Bone marrow (tissue), 2 donors: ENCODE measurements at places on chromosomes 4 and X.

- DNase-seq = no peak
Measured at GRCh38 chr4:177070533-177071058, 239.1 kb upstream of the NEIL3 start.

GRCh38 chrX:65828599-65828998 lies 161.1 kb downstream of the MSN start:
- DNase-seq = no peak

GRCh38 chr4:8579526-8580320 lies 469 bp upstream of the GPR78 start:
- DNase-seq = no peak

DNA sequence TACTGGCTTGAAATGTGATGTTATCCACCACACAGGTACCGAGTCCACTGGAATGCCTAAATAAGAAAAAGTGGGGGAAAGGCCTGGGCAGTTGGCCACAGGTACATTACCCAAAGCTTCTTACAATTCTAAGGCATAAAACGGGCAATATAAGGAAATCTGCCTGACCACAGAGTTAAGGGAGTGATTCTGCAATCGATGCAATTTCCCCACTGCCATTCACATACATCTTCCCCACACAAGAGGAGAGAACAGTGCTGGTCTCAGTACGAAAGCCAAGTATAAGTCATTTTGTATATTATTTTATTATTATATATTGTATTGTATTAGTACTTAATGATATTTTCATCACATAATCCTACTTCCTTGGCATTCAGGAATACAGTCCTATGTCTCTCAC lies 30.6 kb downstream of the RFC1 start:
- DNase-seq = no peak

DNA sequence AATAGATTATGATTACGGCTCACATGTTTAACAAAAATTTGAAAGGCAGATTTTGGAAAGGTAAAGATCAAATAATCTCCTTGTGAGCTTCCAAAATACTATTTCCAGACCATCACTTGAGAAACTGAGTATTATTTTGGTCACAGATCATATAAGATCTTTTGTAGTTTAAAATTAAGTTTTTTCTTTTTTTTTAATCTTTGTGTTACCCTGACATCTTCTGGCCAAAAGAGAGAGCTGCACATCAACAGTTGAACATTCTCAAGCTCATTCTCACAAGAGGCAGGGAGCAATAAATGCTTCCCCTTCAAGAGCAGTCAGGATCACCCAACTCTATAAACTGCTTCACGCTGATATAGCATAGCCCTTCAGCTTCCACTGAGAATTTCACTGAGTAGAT lies 15.9 kb downstream of the TMEM192 start:
- no peak for DNase-seq

- DNase-seq = no peak
Measured at GRCh38 chr4:75985116-75985515, 5.6 kb downstream of the SDAD1 start.

DNA sequence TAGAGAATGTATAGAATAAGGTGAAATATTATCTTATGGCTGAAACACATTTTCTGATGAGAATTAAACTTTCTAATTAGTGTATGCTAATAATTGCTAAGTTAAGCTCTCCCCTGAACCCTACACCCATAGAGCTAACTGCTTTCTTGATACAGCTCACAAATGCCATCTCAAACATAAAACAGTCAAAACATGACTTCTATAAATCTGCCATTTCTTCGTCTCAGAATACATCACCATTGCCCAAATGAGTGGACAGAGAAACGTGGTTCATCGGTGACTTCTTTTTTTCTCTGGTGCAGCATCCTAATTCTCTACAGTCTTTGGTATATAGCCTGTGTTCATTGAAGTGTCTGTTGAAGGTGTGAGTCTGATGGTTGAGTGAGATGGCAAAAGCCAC lies 554.6 kb downstream of the NLGN4X start:
- no peak for DNase-seq

GRCh38 chr4:162839814-162840213 lies 326.9 kb downstream of the NAF1 start:
- no peak for DNase-seq

DNA sequence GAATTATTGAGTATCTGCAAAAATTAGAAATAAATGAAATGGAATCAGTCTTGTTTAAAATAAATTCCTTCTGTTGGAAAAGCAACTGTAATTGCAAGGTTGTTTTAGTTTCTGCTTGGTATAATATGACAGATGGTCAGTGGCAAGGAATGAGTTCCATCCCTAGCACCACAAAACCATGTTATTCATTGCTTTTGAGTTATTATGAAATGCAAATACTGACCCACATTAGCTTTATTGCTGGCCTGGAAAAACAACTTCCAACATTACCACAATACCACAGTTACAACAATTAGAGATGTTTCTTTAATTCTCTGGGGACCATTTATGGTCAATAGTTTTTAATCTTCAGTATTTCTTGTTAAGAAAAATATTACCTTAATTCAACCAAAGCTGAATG lies 194.4 kb downstream of the TMA16 start:
- DNase-seq = no peak

DNA sequence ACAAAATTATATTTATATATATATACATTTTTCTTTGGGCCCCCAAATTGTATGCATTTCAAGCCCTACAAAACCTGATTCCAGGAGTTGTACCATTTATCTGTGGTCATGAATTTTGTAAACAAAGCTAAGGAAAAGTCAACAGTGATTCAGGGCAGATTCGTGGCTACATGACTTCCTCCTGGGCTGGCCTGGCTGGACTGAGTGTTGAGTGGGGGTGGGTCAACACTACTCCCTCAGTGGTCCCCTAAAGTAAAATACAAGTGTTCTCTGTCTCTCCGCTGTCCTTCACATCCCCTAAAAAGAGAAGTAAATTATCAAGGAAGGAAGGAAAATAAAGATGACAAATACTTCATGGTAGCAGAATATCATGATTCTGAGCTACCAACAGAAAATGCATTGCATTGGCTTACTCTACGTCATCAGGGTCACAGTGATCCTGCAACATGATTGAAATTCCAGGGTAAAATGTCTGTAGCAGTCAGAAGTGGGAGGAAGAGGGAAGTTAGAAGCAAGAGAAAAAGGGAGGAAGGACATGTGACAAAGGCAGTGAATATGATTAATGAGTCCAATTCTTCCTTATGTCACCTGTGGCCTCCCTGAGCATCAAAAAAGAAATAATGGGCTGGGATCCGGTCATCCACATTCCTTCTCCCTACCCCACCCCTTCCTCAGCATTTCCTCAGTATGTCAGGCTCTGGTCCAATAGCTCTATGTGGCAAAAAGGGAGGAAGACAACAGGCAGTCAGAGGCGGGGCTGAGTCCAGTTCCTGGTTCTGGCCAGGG lies 42.4 kb upstream of the MYOZ2 start:
- DNase-seq = no peak

GRCh38 chrX:154840856-154841255 lies 6.4 kb upstream of the SMIM9 start:
- DNase-seq = peak; percentile 43

- peak; percentile 1 for DNase-seq
Measured at GRCh38 chr4:138035781-138036258, 206.3 kb downstream of the SLC7A11 start.

GRCh38 chr4:9931146-9931545 lies 90.2 kb downstream of the SLC2A9 start:
- no peak for DNase-seq

DNA sequence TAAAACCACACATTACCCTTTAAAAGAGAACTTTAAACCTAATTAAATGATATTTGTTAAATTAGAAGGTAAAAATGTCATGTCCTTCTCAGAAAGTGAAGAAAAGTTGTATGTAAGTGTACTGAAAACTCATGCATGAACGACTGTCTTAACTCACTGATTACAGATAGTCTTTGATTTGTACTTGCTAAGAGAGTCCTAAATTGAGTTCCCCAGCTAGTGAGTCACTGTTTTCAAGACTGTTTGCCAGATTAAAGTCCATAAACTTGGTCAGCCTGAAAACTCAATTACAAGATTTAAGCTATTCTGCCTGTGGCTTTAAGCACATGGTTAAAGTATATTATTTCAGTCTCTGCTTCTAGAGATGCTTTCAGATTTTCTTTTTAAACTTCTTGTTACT lies 124.9 kb upstream of the ZCCHC13 start:
- DNase-seq = no peak

DNA sequence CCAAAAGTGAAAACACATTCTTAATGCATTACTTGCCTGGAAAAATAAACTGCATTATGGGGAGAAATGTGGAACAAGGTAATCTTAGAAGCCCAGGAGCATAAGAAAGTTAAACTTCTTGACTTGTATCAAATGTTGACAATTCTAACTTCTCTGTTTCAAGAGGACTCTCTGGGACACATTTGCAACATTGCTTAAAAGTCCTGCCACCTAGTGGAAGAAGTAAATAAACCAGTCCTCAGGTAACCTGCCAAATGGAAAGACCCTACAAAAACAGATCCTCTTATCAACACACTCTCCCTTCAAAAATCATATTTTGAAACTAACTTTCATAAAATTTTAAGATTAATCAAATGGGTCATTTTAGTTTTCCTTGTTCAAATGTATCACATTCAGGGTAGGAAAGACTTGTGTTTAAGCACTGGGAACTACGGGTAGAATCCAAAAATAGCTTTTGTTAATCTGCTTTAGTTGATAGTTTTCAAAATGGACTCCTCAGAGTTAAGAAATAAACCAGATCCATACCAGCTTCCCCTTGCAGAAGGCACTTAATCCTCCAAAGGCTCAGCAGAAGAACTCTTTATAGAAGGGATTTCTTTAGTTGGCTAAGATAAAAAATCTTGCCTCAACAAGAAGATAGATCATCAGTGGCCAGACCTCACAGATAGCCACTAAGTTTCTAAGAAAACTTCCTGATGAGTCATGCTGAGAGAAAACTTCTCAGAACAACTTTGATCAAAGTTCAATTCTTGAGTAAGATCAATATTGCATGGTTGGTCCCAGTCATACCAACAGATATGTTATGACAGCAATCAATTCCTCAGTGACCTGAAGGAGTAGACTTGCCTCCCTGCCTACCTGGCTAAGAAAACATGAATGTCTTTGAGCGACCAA lies 141.7 kb downstream of the HHIP start:
- DNase-seq = no peak

- peak; percentile 26 for DNase-seq
Measured at GRCh38 chr4:182916483-182917181, 554 bp downstream of the DCTD start.

DNA sequence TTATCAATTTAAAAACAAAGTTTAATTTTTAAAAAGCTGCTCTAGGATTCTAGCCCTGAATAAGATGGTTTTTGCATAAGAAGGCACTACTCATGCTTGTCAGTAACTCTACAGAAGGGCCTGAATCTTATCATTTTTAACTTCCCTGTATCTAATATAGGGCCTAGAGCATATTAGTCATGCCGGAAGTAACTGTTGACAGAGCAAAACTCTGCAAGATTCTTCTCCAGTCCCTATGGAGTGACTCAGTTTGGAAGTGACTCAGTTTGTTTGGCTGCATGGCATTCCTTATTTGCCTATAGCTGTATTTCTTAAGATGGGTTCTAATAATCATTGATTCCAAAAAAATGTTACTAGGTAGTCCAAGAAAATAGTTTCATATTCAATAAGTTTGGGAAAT lies 431.8 kb upstream of the HTR2C start:
- no peak for DNase-seq

GRCh38 chrX:106692425-106693065 lies 34.0 kb upstream of the RNF128 start:
- no peak for DNase-seq

- no peak for DNase-seq
Measured at GRCh38 chrX:66833426-66833825, 194.5 kb upstream of the EDA2R start.

DNA sequence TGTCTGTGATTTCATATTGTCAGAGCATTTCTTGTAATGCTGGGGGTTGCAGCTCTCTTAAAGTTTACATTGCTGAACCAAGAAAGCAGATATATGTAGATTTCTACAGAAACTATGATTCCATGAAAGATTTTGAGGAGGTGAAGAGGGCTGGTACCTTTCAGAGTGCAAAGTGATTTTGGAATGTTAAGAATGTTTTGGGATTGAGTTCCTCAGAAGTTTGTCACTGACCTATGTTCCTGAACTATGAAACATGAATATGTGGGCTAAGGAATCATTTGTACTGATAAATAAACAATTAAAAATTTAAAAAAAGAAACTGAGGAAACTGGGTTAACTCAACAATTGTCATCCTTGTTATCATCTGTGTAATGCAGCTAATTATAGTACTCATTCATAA lies 12.3 kb upstream of the CHIC2 start:
- DNase-seq = no peak

GRCh38 chr4:85675076-85676049 lies 200.4 kb downstream of the ARHGAP24 start:
- DNase-seq = no peak

GRCh38 chrX:150049647-150050046 lies 111.4 kb upstream of the EOLA2 start:
- DNase-seq = no peak

- DNase-seq = no peak
Measured at GRCh38 chr4:75845992-75846391, 56.3 kb downstream of the PPEF2 start.

GRCh38 chr4:148258535-148258934 lies 183.7 kb downstream of the NR3C2 start:
- no peak for DNase-seq

DNA sequence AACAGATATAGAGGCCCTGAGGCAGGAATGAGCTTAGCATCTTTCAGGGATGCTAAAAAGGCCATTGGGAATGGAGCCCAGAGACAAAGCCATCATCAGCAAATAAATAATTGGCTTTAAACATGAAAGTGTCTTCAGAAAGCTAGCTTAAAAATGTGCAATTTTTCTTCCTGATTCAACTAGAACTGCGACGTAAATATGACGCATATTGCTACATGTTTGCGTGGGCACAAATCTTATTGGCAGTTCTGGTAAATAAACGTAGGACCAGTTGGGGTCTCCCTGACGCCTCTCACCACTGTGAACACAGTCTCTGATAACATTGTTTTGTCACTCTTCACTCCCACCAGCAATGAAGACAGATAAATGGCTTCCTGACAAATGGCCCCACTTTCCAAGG lies 97.3 kb upstream of the SRD5A3 start:
- DNase-seq = no peak

DNA sequence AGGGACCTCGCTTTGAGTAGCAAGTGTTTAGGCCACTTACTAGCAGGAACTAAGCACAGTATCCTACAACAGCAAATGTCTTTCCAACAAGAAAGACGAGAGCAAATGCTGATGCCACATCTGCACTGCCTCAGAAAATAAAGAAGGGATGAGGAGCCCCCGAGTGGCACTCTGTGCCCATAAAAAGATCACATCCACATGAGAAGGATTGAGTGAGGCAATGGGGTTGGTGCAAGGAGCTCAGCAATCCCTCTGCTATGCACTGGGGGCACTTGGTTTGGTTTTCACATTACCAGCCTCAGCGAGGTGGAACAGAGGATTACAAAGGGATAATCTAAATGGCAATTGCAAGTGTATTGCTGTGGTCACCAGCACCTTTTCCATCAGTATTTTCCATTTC lies 252.8 kb upstream of the SLC7A11 start:
- DNase-seq = no peak

DNA sequence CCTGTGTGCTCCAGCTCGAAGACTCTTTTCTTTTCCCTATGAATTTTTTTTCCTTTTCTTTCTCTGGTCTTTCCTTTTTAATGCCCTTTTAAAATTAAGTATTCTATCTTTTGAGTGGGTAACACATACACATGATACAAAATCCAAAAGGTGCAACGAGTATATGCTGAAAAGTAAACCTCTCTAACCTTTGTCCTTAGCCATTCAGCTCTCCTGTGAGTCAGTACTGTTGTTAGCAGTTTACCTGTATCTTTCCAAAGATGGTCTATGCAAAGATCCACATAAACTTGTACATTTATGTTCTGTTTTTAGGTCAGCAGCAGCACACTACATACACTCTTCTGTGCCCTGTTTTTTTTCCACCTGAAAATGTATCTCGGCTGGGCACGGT lies 28.7 kb downstream of the SLC25A43 start:
- no peak for DNase-seq

GRCh38 chr4:3201718-3202702 lies 46.9 kb upstream of the MSANTD1 start:
- peak; percentile 19 for DNase-seq
